ENCODE measurements at places on chromosomes 16 and 17.

- no peak for DNase-seq
These were observed 9.1 kb upstream of the DUXB start for GRCh38 chr16:75710344-75710743.

GRCh38 chr17:47286198-47286914 lies 32.7 kb downstream of the ITGB3 start:
- DNase-seq, result peak; percentile 80

- DNase-seq, result no peak
These were observed 12.6 kb upstream of the ARHGAP17 start for GRCh38 chr16:25027781-25028180.

GRCh38 chr16:47475786-47476185 lies 14.7 kb downstream of the PHKB start:
- DNase-seq, result no peak

GRCh38 chr16:86034421-86034919 lies 135.5 kb downstream of the IRF8 start:
- DNase-seq, result no peak

DNA sequence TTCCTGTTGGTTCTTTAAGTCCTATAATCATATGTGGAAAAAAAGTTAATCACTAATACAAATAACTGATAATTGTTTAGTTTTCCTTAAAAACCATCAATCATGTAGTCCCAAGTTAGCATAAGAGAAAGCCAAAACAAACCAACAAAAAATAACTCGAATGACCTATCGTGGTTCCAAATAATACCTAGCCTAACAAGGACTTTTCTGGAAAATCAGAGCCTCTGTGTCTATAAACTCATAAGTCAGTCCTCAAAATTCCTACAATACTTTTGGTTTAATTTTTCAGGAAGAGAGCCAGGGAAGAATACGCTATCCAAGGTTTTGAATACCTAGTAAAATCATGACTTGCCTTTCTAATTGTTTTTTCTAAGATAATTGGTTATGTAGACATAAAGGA lies 975.3 kb upstream of the SOX9 start:
- DNase-seq, result no peak

All from skeletal muscle cell (primary cell).